ENCODE measurements at places on chromosomes 7 and 10. TPM values are rescaled to one million over a fixed set of nuclear protein-coding genes. Genes with fewer than 3 reads are reported as not detected.
A peak's percentile ranks its signal among the peaks of the same experiment; 100 is the strongest.

The TAS2R4 gene
- 1.5 TPM for total RNA-seq

GRCh38 chr7:146654048-146654447 is 537.4 kb downstream of the CNTNAP2 start:
- no peaks in the 10 kb centered on the region for H3K4me1 ChIP-seq
- H3K4me3 ChIP-seq = no peak overlapping the region
- H3K27ac ChIP-seq = no peak overlapping the region
- H3K27me3 ChIP-seq = no peaks in the 10 kb centered on the region
- no peak for DNase-seq

DNA sequence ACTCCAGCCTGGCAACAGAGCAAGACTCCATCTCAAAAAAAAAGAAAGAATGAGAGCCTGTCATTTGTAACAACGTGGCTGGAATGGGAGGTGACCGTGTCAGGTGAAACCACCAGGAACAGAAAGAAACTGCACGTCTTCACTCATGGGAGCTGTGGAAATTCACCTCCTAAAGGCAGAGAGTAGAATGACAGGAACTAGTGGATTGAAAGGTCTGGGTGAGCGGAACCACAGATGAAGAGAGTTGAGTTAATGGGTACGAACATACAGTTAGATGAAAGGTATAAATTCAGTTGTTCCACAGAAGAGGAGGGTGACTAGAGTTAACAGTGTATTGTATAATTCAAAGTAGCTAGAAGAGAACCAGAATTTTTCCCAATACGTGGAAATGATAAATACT is 78.6 kb downstream of the MAD1L1 start:
- no peaks in the 10 kb centered on the region for H3K27me3 ChIP-seq
- no peak overlapping the region for H3K4me3 ChIP-seq
- no peak for DNase-seq
- peaks cover 56% of the 10 kb centered on the region for H3K4me1 ChIP-seq

- no peaks in the 10 kb centered on the region for H3K27me3 ChIP-seq
- no peaks in the 10 kb centered on the region for H3K36me3 ChIP-seq
- no peak overlapping the region for H3K4me3 ChIP-seq
- DNase-seq = no peak
- no peak overlapping the region for H3K27ac ChIP-seq
Observed at GRCh38 chr7:35333265-35333664, 79.4 kb upstream of the TBX20 start.

- H3K4me1 ChIP-seq = no peaks in the 10 kb centered on the region
- no peak overlapping the region for H3K4me3 ChIP-seq
- DNase-seq = peak; percentile 66
Observed at GRCh38 chr10:75375838-75376237, 25.7 kb downstream of the ZNF503 start.

Measured in muscle of leg (tissue), 16 donors.